ENCODE measurements at places on chromosomes 16 and 17. TPM values are rescaled to one million over a fixed set of nuclear protein-coding genes. Genes with fewer than 3 reads are reported as not detected.

ASGR1 gene
- 0.07 TPM for total RNA-seq

GJC1 gene
- total RNA-seq: 6.5 TPM

PPP1R27 gene
- total RNA-seq: not detected

CES5A gene
- not detected for total RNA-seq

HLF gene
- total RNA-seq: 0.14 TPM

OR3A3 gene
- total RNA-seq: not detected

NOD2 gene
- total RNA-seq: 17.4 TPM

CNGB1 gene
- total RNA-seq: 7.3 TPM

MFAP4 gene
- total RNA-seq: not detected

PRSS36 gene
- 0.85 TPM for total RNA-seq

KRT15 gene
- total RNA-seq: 38.3 TPM

BCAS3 gene
- total RNA-seq: 13.7 TPM

MYOCD gene
- not detected for total RNA-seq

NPIPB9 gene
- 3.1 TPM for total RNA-seq

IGFALS gene
- total RNA-seq: not detected

CCL13 gene
- not detected for total RNA-seq

GPATCH8 gene
- 27.0 TPM for total RNA-seq

TNFSF12 gene
- total RNA-seq: 0.34 TPM

CBFB gene
- total RNA-seq: 120 TPM

RNF157 gene
- under 0.01 TPM for total RNA-seq

OXLD1 gene
- 31.8 TPM for total RNA-seq

TLCD3B gene
- not detected for total RNA-seq

WNT9B gene
- total RNA-seq: not detected

TP53TG3F gene
- not detected for total RNA-seq

STX1B gene
- under 0.01 TPM for total RNA-seq

MYH13 gene
- not detected for total RNA-seq

DRC7 gene
- not detected for total RNA-seq
